Upper lobe of right lung (tissue), 1 donor: ENCODE measurements at places on chromosomes 1 and 21. TPM values are rescaled to one million over a fixed set of nuclear protein-coding genes. Genes with fewer than 3 reads are reported as not detected.

DNA sequence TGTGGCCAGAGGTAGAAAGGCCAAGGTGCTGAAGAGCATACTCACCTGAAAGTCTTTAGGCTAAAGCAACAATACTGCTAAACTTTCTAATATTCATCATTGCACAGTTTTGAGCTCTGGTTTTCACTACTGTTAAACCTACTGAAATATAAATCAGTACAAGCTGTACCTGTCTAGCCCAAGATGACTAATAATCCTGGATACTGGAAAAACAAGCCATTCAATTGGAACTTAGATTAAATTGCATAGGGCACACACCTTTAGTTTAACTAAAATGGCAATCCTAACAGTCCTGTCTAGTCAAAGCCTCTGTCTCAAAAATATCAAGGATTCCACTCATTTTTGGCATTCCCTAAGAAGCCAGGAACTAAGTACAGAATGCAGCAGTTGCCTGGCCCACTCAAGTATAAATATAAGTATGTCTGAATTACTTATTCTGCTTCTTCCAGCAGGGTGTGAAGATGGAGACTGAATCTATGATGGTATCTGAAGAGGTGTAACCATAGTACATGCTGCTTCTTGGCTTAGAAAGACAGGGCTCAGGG is 3.1 kb downstream of the CHML start:
- DNase-seq, result no peak

- DNase-seq, result peak; percentile 69
These were observed 1.3 kb downstream of the COL24A1 start for GRCh38 chr1:86155051-86155806.

- no peak for DNase-seq
These were observed 51.3 kb downstream of the MAP10 start for GRCh38 chr1:232856541-232856940.

Gene OR6K3
- 2.3 TPM for total RNA-seq

GRCh38 chr1:192951691-192952460 is 107.3 kb downstream of the UCHL5 start:
- no peak for DNase-seq
